CD4-positive, alpha-beta T cell (primary cell): ENCODE measurements at places on chromosomes 11 and 22. TPM values are rescaled to one million over a fixed set of nuclear protein-coding genes. Genes with fewer than 3 reads are reported as not detected.

The ARHGAP20 gene
- total RNA-seq = not detected

The NLRP14 gene
- not detected for total RNA-seq

The SYNGR1 gene
- total RNA-seq = 0.44 TPM

The APLNR gene
- total RNA-seq = not detected

The CSRP3 gene
- total RNA-seq = not detected

The ANKK1 gene
- total RNA-seq = 1.6 TPM

The AQP11 gene
- not detected for total RNA-seq

The H19 gene
- not detected for total RNA-seq

GRCh38 chr11:76208438-76209374 is 2.4 kb upstream of the WNT11 start:
- H3K4me1 ChIP-seq = peaks cover 56% of the 10 kb centered on the region
- H3K4me3 ChIP-seq = peak overlapping the region; percentile 65
- no peaks in the 10 kb centered on the region for H3K36me3 ChIP-seq
- DNase-seq = peak; percentile 71

DNA sequence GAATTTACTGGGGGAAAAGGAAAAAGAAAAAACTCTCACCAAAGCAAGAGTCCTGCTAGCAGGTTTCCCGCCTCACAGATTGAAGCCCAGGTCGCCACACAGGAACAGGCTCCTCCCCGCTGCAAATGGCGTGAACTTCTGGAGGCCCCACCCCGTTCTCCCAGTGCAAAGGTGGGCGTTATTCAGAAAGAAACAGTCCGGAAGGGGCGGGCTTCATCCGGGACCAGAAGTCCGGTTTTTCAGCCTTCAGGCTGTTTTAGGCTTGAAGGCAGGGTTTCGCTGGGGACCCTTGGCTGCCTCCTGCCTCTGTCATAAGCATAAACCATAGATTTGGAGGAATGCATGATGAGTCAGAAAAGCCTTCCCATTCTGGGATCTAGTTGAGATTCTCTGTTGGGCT is 148.3 kb upstream of the POU2AF2 start:
- DNase-seq = no peak
- no peaks in the 10 kb centered on the region for H3K27me3 ChIP-seq
- H3K36me3 ChIP-seq = no peaks in the 10 kb centered on the region
- no peak overlapping the region for H3K4me3 ChIP-seq
- no peaks in the 10 kb centered on the region for H3K4me1 ChIP-seq
- no peak overlapping the region for H3K27ac ChIP-seq

GRCh38 chr11:15073361-15074205 is at the start of gene CALCB:
Gene CALCB, plus strand, starts transcription at chr11:15073593. Its CDS starts 1,126 bp downstream, at chr11:15074719.
- H3K27ac ChIP-seq = no peak within 1 kb of the TSS
- DNase-seq = no peak
- peaks cover 23% of the 10 kb centered on the region for H3K27me3 ChIP-seq
- no peaks in the 10 kb centered on the region for H3K36me3 ChIP-seq

- H3K36me3 ChIP-seq = no peaks in the 10 kb centered on the region
- no peak overlapping the region for H3K27ac ChIP-seq
- H3K4me3 ChIP-seq = no peak overlapping the region
- no peak for DNase-seq
- no peaks in the 10 kb centered on the region for H3K4me1 ChIP-seq
Measured at GRCh38 chr11:113895367-113896155, 9.0 kb upstream of the HTR3B start.

- no peak overlapping the region for H3K27ac ChIP-seq
- no peak overlapping the region for H3K4me3 ChIP-seq
- H3K4me1 ChIP-seq = no peaks in the 10 kb centered on the region
- no peak for DNase-seq
- H3K36me3 ChIP-seq = no peaks in the 10 kb centered on the region
- no peaks in the 10 kb centered on the region for H3K27me3 ChIP-seq
Measured at GRCh38 chr22:49193348-49193747, 634.3 kb downstream of the BRD1 start.

GRCh38 chr22:33835265-33835664 is 85.0 kb downstream of the LARGE1 start:
- DNase-seq = no peak
- no peak overlapping the region for H3K4me3 ChIP-seq
- H3K27ac ChIP-seq = no peak overlapping the region
- H3K36me3 ChIP-seq = no peaks in the 10 kb centered on the region
- no peaks in the 10 kb centered on the region for H3K4me1 ChIP-seq

DNA sequence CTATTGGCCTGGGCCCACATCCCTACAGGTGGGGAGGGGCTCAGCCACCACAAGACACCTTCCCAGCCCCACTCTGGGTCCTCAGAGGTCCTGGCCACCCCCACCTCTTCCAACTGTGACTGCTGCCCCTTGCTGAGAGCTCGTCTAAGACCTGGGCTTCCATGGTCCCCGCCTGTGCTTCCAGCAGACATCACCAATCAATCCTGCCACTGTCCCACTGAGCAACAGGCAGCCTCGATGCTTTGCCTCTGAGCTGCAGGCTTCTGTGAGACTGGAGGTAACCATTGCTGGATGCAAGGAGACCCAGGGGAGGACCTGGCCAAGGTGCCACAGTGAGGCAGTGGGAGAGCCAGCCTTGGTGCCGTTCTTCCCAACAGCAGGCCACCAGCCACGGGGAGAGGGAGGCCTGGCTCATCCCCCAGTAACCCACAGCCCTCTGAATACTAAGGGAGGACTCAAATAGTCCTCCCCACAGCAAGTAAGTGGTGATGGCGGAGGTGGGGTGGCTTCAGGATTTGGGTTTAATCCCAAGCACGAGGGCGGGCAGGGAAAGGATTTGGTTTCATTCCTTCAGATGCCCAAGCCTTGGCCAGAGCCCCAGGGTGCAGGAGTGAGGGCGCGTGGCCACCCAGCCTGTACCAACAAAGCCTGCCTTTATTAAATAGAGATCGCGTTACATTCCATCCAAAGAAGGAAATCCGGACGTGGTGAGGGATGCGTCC is 5.5 kb upstream of the FADS3 start:
- no peak overlapping the region for H3K4me3 ChIP-seq
- no peaks in the 10 kb centered on the region for H3K27me3 ChIP-seq
- H3K4me1 ChIP-seq = peaks cover 15% of the 10 kb centered on the region
- no peak for DNase-seq
- H3K36me3 ChIP-seq = no peaks in the 10 kb centered on the region
- no peak overlapping the region for H3K27ac ChIP-seq

DNA sequence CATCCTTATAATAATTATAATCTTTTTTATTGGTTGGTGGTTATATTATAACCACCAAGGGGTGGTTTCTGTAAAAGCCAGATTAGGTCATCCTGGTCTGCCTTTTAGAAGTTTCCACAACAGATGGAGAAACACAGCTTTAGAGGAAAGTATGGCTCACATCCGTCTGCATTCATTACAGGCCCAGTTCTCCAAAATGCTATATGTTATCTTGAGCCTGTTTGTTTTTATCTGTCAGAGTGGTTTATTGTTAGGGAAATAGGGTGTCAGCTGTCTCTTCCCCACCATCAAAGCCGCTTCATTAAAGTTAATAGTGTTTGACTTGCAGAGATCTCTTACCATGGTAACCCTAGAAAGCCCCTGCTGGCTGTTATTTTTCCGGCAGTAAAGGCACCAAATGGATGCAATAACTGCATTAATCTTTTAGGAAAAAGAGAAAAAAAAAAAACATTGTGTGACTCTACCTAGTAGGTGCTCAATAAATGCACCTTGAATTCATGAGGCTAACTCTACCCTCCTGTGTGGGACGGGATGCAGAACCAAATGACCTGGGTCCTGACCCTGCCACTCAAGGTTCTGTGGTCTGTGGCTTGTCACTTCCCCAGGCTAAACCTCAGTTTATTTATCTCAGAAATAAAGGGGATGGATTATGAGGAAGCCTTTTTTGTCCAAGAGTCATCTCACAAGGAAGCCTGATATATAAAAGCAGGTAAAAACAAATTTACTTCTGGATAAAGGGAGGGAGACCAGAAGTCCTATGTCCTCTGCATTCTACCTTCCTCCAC is 118.3 kb downstream of the WT1 start:
- no peaks in the 10 kb centered on the region for H3K36me3 ChIP-seq
- H3K27me3 ChIP-seq = no peaks in the 10 kb centered on the region
- H3K4me1 ChIP-seq = no peaks in the 10 kb centered on the region
- no peak for DNase-seq
- no peak overlapping the region for H3K4me3 ChIP-seq

GRCh38 chr22:42001706-42002105 is 3.1 kb downstream of the WBP2NL start:
- peaks cover 23% of the 10 kb centered on the region for H3K4me1 ChIP-seq
- H3K4me3 ChIP-seq = no peak overlapping the region
- no peaks in the 10 kb centered on the region for H3K27me3 ChIP-seq
- DNase-seq = no peak

DNA sequence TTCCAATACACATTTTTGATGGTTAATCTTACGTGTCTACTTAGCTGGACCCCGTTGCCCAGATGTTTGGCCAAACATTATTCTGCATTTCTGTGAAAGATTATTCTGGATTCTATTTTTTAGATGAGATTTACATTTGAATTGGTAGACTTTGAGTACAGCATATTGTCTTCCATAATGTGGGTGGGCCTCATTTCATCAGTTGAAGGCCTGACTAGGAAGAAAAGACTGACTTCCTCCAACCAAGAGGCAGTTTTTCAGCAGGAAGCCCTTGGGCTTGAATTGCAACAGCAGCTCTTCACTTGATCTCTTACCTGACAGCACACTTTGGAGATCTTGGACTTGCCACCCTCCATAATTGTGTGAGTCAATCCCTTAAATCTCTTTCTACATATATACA is 58.7 kb downstream of the FDX1 start:
- DNase-seq = no peak
- H3K36me3 ChIP-seq = no peaks in the 10 kb centered on the region
- H3K4me3 ChIP-seq = no peak overlapping the region
- H3K4me1 ChIP-seq = no peaks in the 10 kb centered on the region
- no peaks in the 10 kb centered on the region for H3K27me3 ChIP-seq
- H3K27ac ChIP-seq = no peak overlapping the region
